ENCODE measurements at places on chromosomes 7 and 10.

DNA sequence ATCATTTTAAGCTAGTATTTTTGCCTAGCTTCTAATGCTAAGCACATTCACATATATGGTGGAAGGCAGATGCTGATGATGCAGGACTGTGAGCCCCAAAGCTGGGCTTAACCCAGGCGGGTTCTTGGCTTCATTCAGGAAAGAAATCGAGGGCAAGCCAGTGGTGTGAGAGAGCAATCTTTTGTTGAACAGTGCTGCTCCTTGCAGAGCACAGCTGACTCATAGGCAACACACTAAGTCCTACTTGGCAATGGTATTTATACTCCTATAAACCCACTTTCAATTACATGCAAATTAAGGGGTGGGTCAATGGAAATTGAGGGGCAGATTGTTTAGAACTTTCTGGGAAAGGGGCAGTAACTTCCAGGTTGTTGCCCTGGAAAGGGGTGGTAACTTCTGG lies 42.0 kb upstream of the CELF2 start:
- no peak for DNase-seq

GRCh38 chr7:20777377-20778062 lies 9.2 kb downstream of the SP8 start:
- DNase-seq, result no peak

DNA sequence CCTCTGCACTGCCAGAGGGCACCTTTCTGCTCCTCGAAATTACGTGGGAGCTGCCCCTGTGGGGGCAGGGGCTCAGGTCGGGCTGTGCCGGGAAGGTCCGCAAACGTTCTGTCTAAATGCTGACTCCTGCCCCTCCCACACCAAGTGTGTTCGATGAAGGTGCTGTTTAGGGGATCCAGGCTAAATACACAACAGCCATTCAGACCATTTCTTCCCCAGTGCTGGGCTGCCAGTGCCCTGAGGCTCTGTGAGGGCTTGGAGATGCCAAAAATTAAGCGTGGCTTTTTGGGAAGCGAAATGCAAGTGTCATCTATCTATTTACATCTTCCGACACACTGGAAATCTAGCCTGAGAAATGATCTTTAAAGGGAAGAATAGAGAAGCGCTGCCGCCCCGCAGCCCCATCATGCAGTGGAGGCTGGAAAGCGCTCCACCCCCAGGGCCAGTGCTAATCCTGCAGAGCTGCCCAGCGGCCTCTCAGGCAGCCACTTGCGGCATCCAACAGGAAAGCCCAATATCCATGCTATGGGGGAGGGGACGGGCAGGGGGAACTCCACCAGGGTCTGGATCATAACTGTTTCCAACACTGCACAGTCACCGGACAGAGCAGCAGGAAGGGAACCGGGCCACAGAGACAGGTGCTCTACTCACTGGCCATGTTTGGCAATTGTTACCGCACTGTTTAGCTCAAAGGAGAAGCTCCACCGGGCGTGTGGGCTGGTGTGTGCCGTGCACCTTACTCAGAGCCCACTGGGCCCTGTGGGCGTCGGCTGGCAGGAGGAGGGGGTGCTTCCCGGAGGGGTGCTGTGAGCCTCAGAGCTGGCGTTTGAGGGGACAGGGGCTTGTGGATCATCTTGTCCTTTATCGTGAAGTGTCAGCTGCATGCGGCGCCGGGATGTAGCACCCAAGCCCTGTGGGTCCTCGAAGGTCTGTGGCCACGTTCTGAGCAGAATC lies 205.5 kb downstream of the DNAJB6 start:
- DNase-seq, result no peak

GRCh38 chr7:156038345-156038744 lies 226.1 kb upstream of the SHH start:
- no peak for DNase-seq

- DNase-seq, result no peak
Measured at GRCh38 chr7:93055543-93056107, 62.2 kb downstream of the SAMD9 start.

GRCh38 chr10:83212632-83213334 lies 926.5 kb upstream of the GHITM start:
- no peak for DNase-seq

DNA sequence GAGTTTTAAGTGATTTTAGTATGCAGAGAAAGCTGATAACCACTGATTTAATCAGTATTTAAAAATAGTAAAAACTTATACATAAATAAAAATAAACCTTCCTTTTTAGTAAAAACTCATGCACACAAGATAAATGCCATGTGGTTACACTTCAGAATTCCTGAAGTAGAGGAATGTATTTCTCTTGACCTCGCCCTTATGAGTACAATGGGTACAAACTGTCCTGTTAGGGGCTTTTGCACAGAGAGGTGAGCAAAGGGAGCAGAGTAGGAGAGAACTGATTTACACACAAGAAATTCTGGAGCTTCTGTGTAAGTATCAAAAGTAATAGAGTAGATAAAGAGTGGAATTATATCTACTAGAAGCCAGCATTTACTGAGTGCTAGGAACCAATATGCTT lies 279.6 kb downstream of the PPP1R3A start:
- DNase-seq, result no peak

DNA sequence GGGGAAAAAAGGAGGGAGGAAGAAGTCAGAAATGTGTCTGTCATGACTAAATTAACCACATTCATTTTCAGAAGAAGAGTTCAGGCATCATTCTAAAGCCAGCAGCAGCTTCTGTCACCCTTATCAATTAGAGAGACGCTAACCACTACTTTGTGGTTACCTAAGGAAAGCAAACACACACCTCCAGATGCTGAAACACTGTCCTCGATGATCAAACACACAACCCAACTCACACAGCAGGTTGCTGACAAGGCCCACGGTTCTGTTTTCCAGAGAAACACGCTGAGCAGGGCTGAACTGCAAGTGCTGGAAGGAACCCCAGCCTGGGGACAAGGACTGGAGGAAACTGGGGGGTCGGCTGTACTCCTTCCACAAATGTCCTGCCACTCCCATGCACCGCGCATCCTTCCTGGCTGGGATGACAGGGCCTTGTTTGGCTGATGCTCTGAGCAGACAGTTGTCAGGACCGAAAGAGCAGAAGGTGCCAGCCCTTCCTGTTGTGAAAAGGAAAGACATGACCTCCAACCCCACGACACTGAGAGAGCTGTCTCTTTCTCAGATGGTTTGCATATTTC lies 36.6 kb downstream of the PRKCQ start:
- DNase-seq, result no peak

- DNase-seq, result no peak
Measured at GRCh38 chr7:109745677-109746410, 1176.2 kb downstream of the DNAJB9 start.

DNA sequence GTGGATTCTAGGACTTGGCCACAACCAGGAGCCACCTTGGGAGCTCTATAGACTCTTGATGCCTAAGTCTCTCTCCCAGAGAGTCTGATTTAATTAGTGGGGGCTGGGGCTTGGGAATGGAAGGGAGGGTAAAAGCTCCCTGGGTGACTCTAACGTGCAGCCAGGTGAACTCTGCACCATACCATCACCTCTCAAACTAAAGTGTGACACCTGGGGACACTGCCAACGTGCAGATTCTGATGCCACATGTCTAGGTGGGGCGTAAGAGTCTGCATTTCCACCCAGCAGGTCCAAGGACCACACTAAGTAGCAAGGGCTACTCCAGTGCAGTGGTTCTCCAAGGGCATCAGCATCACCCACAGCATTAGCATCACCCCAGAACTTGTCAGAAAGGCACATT lies 28.3 kb downstream of the LRRC20 start:
- DNase-seq, result no peak

DNA sequence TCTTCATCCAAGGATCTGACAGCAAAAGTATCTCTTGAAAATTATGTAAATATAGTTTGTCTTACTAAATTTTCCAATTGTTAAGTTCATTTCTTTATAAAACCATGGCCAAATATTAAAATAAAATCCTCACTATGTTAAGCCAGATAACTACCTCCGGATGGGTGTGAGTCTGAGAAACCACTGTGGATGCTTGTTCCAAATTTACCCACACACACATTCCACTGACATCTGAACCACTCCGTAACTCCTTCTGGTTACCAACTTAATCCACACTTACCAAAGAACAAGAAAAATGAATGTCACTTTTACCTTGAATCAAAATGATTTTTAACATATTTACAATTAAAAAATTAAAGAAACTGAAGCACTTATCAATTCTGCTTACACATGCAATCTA lies 19.7 kb downstream of the CYTH3 start:
- no peak for DNase-seq

DNA sequence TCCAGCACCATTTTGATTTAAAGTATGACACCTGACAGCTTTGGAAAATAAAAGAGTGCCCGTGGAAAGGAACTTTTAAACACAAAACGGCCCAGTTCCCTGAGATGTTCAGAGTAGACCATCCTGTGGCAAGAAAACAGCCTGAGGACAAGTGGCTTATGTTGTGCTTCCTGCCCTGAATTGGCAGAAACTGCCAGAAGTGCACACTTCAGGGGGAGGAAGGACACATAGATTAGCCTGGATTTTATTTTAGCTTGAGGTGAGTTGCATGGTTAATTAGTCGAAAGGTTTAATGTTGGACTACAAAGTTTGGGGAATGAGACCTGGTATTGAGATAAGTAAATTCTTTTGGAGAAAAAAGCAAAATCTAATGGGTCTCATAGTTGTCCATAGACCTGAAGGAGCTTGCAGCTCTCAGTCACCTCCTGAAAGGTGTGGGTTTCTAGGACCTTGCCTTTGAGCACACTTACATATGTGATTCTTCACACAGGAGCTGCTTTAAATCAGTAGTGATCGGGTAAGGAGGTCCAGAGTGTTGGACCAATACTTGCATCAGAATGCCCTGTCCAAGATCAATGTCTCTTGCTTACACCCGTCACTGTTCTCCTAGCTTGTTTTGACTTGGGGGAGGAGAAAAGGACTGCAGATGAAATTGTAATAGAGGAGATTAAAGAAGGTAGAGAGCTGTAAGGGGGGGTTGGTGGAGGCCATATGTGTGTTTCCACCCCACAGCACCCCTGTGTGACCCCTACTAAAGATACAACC lies 4.9 kb downstream of the ITIH2 start:
- no peak for DNase-seq

- DNase-seq, result no peak
Measured at GRCh38 chr10:43623351-43623750, 17.1 kb downstream of the ZNF485 start.

DNA sequence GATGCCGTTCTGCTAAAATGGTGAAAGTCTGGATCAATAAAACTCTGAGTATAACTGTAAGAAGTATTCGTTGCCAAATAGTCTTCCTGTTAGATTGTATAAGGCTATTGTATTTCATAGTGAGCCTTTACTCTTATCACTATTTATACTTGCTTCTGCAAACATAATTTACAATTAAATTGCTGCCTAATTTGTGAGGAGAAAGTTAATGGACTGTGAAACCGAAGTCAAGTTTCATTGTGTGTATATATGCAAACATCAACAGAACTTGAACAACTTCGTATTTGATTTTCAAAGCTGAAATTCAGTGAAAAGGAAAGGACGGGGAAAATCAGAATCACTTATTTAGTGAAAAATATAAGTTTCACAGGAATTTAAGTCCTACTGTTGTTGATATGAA lies 135.9 kb upstream of the CCDC6 start:
- DNase-seq, result no peak

DNA sequence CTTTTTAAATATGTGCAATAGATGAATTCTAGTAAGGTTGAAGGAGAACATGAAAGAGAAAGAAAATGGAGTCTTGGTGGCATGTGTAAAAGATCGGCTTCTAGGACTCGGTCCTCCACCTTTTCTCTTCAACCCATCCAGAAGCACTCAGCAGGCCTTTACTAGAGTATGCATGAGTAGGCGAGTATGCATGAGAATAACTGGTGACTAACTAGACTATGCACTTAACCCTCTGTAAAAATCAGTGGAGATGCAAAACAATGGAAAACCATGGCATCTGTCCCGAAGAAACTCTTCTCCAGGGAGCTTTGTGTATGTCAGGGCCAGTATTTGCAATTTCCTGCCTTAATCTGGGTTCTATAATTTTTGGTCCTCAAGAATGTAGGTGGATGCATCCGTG lies 40.0 kb upstream of the GRB10 start:
- no peak for DNase-seq

- DNase-seq, result no peak
Measured at GRCh38 chr7:116836048-116836447, 26.3 kb upstream of the CAPZA2 start.

DNA sequence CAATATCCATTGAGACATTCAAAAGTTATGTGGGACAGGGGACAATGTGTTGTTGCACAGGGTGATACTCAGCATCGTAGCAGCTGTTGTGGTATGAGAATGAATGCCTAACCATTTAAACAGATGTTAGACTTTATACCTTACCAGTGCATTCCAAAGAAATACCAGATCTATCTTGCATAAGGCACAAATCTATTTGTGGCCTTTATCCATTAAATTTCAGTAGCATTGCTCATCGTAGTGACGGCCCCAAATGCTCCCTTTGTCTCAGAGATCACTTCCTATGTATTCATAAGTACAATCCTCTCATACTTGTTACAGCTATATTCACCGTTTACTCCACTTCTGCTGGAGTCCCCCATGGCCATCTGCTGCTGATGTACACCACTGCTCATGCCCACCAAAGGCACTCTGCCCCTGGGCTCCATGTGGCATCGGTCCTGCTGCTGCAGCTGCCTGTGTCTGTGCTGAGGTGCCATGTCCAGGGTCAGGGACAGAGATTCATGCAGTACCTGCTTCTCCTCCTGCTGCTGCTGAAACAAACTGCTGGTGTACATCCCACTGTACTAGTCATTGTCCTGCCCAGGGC lies 96.3 kb downstream of the CPED1 start:
- no peak for DNase-seq

DNA sequence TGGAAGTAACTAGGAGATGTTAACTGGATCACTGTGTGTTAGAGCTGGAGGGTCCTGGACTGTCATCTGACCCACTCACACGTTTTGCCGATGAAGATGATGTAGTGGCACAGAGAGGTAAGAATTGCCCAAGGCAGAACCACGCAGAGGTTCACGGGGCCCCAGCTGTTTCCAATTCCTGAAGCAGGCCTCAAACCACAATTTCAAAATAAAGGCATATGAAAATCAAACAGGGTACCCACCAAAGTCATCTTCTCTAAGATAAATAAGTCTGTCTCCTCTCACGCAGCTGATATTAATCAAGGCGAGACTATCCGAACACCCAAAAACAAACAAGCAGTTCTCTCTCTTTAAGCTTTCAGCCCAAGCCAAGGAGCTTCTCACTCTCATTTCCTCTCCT lies 113.3 kb upstream of the JCAD start:
- no peak for DNase-seq

DNA sequence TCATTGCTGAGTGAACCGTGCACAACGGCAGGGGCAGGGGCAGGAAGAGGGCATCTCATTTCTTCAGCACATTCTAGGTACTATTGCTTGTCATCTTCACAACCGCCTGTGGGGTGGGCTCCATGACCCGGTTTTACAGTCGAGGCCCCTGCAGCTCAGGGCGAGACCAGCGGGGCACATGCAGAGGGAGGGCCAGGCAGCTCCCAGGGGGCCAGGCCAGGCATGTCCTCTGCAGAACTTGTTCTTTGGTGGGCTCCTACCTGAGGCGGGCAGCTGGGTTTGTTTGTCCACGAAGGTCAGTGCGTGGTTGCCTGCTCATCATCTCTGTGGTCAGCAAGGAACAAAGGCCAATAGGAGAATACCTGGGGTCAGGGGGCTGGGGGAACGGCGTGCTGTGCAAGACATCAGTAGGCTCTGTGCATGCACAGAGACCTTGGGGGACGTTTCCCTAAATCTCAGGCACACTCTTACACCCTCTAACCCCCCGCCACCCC lies 75.1 kb upstream of the LEP start:
- DNase-seq, result no peak

GRCh38 chr7:69412331-69413146 lies 185.7 kb upstream of the AUTS2 start:
- no peak for DNase-seq

GRCh38 chr7:28037220-28038010 lies 143.2 kb downstream of the JAZF1 start:
- no peak for DNase-seq
